ENCODE measurements at places on chromosomes 1 and 21.

- no peak for DNase-seq
Measured at GRCh38 chr1:25550683-25551310, 7.4 kb downstream of the LDLRAP1 start.

GRCh38 chr1:216723274-216723780, at the start of gene ESRRG:
Gene ESRRG (minus strand): TSS chr1:216723429. CDS start chr1:216723299, 130 bp downstream.
- DNase-seq: no peak

DNA sequence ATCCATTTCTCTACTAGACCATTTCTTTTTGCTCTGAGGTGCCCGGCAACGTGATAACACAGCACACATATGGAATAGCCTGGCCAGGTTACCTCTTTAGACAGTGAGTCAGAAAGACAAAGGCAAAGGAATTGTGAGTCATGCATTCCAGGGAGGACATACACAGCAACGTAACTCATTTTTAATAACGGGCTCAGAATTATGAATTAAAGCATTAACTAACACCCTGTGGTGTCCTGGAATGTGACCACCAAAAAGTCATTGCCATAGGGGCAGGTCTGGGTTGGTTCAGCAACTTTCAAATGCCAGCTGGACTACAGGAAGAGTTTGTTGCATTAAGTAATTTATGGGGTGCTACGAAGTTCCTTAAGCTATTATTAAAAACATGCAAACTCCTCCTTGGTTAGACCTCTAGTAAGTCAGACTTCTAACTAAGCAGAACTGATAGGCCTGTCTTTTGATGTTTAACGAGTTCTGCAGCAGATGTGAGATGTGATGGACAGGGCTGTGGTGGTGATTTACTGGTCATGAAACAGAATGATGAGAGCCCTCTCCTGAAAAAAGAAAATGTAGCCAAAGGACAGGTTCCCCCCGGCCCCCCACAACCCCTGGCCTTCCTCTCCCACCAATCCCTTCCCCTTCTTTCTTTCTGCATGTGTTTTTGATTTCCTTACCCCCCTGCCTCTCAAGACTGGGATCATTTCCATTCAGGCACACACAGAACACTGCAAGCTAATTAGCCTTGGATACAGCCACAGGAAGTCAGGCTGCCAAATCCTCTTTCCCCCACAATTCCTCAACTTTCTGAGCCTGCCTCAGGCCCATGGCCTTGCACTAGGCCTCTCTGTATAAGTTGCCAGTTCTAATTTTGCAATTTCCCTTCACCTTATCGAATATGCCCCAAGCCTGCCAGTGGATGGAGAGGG, 88.9 kb upstream of the HAO2 start:
- no peak for DNase-seq

- DNase-seq: no peak
Measured at GRCh38 chr1:65606426-65606825, 186.0 kb downstream of the LEPR start.
